Large intestine (tissue), 12 donors: ENCODE measurements at places on chromosomes 1 and 21.
A peak's percentile ranks its signal among the peaks of the same experiment; 100 is the strongest.

GRCh38 chr1:43284065-43284464 lies 1.3 kb downstream of the C1orf210 start:
- no peak for DNase-seq

- DNase-seq = no peak
Observed at GRCh38 chr1:172382406-172382805, 38.1 kb upstream of the C1orf105 start.

DNA sequence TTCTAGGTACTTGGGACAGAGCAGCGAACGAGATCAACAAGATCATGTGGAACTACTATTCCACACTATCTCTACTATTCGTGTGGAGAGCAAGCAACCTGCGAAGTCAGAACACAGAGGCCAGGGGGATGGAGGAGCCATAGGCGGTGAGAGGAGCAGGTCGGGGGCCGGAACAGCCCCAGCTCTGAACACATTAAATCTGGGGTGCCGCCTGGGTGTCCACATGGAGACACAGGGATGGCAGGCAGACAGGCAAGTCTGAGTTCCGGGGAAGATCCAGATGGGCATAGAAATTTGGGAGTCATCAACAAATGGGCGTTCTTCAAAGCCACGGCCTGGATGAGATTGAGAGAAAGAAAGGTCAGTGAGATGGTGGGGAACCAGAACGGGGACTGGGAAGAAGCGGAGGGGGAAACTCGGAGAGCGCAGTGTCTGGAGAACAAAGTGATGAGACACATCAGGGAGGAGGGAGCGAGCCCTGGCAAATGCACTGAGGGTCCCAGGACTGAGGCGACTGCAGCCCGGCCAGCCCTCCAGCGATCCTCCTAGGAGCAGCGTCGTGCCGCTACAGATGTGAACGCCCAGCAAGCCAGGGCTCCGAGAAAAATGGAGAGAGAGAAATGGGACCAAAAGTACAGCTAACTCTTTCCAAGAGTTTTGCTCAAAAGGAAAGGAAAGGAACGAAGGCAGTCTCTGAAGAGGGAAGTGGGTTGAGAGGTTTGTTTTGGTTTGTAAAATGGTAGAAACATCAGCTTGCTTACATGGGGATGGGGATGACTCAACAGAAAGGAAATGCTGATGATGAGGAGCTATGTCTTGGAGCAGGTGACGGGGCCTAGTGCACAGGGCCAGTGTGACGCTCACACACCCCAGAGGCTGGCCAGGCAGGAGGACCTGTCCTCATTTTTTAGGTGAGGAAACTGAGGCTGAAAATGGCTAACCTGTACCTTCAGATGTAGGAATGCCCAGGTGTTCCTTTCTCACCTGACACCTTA lies 84.5 kb downstream of the GLIS1 start:
- DNase-seq = no peak

GRCh38 chr1:90318431-90318830 lies 323.5 kb downstream of the ZNF326 start:
- DNase-seq = no peak

GRCh38 chr1:156480411-156481192 lies 20.0 kb downstream of the MEF2D start:
- DNase-seq = peak; percentile 43

- peak; percentile 24 for DNase-seq
Observed at GRCh38 chr1:25889470-25889869, 14.0 kb upstream of the PAQR7 start.

- peak; percentile 84 for DNase-seq
Observed at GRCh38 chr1:111203681-111204200, 3.3 kb upstream of the DENND2D start.

- DNase-seq = no peak
Observed at GRCh38 chr1:33925586-33925985, 61.7 kb downstream of the HMGB4 start.

DNA sequence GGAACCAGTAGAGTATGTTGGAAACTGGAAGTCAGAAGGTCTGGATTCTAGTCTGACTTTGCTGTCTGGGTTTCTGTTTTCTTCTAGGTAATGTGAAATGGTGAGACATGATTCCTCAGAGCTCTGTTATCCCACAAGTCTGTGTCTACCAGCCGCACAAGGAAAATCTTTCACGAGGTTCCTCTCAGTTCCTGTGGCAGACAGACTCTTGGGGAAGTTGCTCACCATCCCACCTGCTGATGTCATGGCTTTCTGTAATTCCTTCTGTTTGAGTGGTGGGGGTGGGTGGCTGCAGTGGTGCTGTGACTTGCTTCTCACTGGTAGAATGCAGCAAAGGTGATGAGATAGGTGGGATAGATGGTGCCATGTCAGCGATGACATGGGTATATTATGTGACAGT lies 17.1 kb upstream of the SCMH1 start:
- DNase-seq = no peak

DNA sequence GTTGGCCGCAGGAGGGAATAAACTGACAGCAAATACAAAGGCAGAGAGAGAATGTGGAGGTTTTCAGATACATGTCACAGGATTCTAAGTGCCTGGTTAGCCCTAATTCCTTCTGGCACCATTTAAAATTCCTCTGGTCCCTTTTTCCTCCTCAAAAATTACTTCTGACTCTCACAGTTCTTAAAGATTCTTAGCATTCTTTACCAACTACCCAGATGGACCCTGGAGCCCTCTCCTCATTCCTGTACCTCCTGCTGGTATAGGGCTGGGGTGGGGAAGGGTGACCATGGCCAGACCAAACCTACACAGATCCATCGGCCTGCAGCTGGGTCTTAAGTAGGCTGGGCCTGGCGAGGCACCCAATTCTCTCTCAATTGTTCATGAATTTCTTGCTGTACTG lies 7.2 kb downstream of the MKNK1 start:
- DNase-seq = no peak

DNA sequence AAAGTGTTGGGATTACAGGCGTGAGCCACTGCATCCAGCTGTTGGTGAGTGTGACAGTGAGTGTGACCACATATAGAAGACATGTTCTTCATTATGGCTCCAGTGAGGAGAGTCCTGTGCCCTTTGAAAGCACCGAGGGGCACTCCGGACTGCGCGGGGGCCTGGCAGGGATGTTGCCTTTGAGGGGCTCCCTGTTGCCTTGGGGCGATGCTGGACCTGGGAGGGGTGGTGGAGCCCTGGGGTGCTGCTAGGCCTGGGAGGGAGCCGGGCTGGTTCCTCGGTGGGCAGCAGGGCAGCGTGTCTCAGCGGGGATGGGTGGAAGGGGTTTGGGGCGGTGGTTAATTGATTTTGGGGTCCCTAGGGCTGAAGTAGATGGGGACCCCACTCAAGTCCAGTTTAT lies 25.5 kb downstream of the CFAP74 start:
- DNase-seq = no peak

DNA sequence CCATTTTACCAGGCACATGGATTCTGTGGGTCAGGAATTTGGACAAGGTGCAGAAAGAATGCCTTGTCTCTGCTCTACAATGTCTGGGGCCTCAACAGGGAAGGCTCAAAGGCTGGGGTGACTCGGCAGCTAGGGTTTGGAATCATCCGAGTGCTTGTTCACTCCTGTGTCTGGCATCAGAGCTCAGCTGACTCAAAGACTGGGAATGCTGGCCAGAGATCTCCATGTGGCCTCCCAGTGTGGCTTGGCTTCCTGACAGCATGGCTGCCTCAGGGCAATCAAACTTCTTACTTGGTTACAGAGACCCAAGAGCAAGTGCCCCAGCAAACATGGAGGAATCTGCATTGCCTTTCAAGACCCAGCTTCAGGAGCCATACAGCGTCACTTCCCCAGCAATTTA lies 110.5 kb downstream of the TOMM20 start:
- DNase-seq = no peak

DNA sequence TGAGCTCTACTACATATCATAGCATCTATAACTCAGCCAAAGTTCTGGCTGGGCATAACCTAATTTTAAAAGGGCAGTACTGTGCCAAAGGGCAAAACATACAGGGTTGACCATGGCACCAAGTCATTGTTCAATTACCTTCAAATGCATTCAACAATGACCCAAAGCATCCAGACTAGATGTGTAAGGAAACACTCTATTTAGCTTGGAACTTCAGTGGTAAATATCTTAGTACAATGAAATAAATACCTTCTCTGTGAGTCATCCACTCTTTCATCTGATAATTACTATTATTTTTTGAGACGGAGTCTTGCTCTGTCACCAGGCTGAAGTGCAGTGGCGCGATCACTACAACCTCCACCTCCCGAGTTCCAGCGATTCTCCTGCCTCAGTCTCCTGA lies 70.0 kb downstream of the NVL start:
- no peak for DNase-seq

DNA sequence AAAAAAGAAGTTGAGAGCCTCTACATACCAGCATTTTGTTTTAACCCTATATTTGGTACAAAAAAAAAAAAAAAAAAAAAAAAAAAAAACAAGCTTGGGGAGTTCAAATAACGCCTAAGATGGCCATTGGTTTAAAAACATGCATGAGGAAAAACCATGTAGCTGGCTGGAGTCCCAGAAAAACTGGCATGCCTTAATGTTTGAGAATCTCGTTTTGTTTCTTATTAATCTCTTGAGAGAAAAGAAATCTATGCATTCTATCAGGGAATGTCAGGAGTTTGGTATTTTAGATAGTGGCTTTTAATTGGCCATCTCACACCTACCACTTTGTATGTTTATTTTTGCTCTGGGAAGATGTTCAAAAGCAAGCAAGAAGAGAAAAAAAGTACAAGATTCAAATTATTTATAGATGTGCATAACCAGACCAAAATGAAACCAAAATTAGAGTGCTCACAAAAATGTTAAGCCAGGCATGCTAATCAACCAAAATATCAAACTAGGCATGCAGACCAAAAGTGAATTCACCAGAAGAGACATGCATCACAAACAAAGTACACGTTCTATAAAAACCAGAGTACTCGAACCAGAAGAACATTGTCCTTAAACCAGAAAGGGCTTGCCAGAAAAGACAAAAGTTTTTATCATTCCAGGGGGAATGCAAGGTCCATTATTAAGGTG lies 156.6 kb downstream of the AK5 start:
- no peak for DNase-seq

- no peak for DNase-seq
Observed at GRCh38 chr21:31450980-31451379, 106.9 kb upstream of the TIAM1 start.

DNA sequence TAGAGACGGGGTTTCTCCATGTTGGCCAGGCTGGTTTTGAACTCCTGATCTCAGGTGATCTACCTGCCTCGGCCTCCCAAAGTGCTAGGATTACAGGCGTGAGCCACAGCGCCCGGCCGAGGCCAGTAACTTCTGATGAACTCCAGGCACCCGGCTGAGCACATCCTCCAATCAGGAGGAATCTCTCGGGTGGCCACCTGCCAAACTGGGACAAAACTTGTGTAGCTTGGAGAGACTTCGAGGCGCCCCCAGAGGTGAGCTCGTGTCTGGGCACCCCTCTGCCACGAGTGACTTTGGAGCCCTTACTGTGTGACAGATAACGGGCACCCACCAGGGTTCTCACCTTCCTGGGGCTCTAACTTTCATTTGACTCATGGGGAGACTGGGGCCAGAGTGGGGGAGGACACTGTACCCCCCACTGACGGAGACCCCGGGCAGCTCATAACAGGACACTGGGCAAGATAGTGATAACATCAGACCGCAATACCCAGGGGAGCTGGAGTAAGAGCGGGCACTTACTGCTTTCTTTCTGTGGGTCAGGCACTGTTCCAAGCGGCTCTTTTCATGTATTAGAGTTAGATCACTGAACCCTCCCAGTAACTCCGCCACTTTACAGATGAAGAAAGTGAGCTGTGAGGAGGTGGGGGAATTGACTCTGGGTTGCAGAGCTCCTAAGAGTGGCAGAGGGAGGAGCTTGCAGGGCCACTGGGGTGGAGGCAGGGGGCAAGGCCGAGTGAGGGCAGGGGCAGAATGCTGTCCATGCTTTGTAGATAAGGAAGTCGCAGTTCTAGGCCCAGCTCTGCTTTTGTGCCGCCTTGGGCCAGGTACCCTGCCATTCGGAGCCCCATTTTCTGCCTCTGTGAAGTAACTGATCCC lies 1.9 kb upstream of the PADI2 start:
- DNase-seq = no peak

- no peak for DNase-seq
Observed at GRCh38 chr1:232576537-232576936, 53.4 kb downstream of the SIPA1L2 start.

GRCh38 chr1:97138515-97139032 lies 417.0 kb downstream of the PTBP2 start:
- peak; percentile 4 for DNase-seq

DNA sequence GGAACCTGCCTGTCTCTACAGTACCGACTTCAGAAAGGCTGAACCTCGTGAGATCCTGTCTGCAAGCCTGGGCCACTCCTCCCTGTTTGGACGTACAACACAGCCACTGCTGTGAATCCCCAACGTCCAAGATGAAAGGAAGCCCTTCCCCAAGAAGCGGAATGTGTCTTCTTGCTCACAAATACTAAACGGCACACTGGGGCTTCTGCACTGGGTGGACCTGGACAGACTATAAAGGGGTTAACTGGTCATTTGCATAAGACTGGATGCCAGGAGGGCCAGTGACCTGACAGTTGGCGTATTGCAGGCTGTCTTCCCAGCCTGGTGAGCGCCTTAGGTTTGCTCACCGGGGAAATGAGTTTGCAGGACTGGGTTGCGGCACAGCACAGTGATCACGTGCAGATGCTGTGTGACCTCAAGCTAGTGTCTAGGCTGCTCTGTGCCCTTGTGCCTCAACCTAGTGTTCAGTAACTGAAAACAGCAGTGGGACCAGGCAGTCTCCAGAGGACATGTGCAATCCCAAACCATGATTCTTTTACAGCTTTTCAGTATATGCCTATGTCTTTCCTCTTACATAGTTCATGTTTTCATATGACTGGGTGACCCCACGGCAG lies 19.5 kb upstream of the AJAP1 start:
- DNase-seq = no peak

- DNase-seq = peak; percentile 52
Observed at GRCh38 chr1:228471762-228472398, 15.3 kb upstream of the RNF187 start.

- no peak for DNase-seq
Observed at GRCh38 chr21:45745256-45745655, 101.7 kb downstream of the PCBP3 start.

GRCh38 chr1:93993731-93994130 lies 84.5 kb upstream of the GCLM start:
- DNase-seq = no peak

GRCh38 chr1:192602757-192603156 lies 27.2 kb downstream of the RGS1 start:
- DNase-seq = no peak

- DNase-seq = peak; percentile 62
Observed at GRCh38 chr1:201404055-201404454, 4.9 kb upstream of the LAD1 start.

GRCh38 chr1:156246241-156246780 lies 1.5 kb downstream of the PAQR6 start:
- DNase-seq = no peak

GRCh38 chr1:109805486-109806165 lies 41.9 kb upstream of the EPS8L3 start:
- DNase-seq = no peak

- DNase-seq = peak; percentile 72
Observed at GRCh38 chr1:93659822-93660503, 21.7 kb downstream of the BCAR3 start.

- no peak for DNase-seq
Observed at GRCh38 chr1:219402925-219403324, 210.0 kb downstream of the ZC3H11B start.

GRCh38 chr21:45405271-45405818 lies 380 bp downstream of the COL18A1 start:
- peak; percentile 49 for DNase-seq
